Activated CD4-positive, alpha-beta T cell treated with anti-CD3 and anti-CD28 coated beads, Interleukin-2, amount 50 U/mL, for 16 hours (primary cell): ENCODE measurements at places on chromosomes 3 and 15.

GRCh38 chr3:170502297-170502696 lies 83.6 kb downstream of the SLC7A14 start:
- no peak for DNase-seq

- peak; percentile 78 for DNase-seq
Observed at GRCh38 chr15:70488002-70488605, 275.3 kb downstream of the UACA start.

DNA sequence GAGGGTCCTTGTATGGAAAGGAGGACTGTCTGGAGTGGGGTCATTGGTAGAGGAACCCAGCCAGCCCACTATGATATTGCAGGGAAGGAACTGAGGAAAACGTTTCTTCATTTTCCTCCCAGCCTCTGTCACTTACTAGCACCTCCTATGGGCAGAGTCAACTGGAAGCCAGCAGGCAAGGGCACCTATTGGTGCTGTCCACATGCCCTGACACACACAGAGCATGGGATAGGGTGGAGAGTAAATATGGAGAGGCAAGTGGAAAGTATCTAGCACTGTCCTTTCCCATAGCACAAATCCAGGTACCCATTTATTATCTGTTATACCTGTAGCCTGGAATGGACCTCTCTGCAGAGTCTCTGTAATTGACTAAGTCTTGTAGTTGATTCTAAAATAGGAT lies 285.6 kb downstream of the WDR72 start:
- DNase-seq, result no peak

- DNase-seq, result no peak
Observed at GRCh38 chr3:184177331-184177731, 2.7 kb downstream of the AP2M1 start.

GRCh38 chr15:66986951-66987350 lies 78.5 kb upstream of the SMAD3 start:
- DNase-seq, result no peak

DNA sequence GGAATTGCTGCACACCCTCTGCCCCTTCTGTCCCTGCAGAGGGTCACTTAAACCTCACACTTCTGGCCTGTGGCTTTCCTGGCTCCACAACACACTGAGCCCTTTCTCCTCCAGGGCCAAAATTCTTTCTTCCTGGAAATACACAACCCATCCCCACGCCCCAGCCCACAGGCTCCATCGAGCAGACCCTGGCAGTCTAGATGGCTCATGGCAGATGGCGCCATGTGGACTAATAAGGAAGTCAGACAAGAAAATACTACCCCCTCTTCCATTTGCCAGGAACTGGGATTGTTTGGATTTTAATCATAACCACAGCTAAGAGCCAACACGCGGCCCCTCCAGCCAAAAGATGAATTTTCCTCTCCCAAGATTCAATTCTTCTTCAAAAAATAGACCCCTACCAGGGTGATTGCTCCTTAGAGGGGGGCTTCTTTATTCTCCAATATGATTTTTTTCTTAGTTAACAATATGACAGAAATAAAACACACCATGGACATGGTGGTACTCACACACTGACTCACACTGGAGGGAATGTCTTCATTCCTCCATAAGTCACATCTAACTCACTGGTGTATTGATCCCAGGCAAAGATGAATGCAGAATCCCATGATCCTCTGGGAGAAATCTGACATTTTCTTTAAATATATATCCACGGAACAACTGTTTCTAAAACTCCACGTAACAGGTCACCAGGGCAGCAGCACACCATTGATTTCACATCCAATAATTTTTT lies 111.5 kb downstream of the NTRK3 start:
- no peak for DNase-seq

GRCh38 chr3:126758882-126759281 lies 54.8 kb downstream of the CHCHD6 start:
- no peak for DNase-seq

DNA sequence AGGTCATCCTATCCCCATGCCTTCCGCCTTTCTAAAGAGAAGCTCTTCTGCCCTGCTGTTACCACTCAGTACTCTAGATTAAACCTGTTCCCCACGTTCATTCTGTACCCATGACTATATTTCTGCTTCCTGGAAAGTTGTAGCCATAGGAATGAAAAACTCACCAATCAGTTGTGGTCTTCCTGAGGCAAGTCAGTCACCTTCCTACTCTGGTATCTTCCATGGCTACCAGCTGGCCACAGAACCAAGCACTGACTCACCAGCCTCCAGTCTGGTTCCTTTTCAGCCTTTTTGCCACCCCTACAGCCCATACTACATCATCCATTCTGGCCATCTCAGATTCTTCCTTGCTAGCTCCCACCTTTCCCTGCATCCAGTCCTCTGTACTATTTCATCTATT lies 46.4 kb downstream of the TMEM44 start:
- peak; percentile 11 for DNase-seq

DNA sequence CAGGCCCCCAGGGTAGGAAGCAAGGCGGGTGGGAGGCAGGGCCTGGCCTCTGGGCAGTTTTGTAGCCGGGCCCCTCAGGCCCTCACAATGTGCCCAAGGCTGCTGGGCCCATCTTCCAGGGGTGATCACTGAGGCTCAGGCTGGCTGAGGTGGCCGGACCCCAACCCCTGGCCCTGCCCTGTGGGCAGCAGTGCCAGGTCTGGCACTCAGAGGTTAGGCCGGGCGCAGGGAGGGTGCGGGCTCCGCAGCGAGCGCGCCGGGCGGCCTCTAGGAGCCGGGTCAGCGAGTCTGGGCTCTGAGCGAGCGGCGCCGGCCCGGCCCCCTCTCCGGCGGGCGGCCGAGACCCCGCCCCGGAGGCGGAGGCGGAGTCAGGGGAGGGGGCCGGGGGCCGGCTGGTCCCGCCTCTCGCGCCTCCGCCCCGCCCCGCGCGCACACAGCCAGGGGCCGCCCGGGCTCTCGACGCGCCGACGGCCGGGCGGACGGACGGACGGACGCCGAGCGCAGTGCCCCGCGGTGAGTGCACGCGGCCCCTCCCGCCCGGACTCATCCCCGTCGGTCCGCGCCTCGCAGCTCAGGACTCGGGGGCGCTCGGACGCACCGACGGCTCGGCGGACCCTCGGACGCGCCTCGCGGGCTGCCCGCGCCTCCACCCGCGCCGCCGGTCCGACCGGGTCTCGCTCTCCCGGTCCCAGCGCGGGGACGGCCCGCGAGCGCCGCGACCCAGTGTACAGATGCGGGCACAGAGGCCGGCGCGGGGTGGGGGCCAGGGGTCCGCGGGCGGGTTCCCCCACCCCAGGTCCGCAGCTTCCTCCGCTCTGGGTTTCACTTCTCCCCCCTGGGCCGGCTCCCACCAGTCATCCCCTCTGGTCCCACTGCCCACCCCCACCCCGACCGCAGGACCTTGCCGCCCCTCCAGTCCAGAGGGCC lies at the start of gene FBLN2:
Gene FBLN2, plus strand, starts transcription at position 430 of the 927 bp plus-strand sequence. CDS start 21,231 bp downstream, outside the sequence.
- no peak for DNase-seq

GRCh38 chr3:129353589-129353941 lies 74.9 kb downstream of the EFCAB12 start:
- DNase-seq, result no peak

DNA sequence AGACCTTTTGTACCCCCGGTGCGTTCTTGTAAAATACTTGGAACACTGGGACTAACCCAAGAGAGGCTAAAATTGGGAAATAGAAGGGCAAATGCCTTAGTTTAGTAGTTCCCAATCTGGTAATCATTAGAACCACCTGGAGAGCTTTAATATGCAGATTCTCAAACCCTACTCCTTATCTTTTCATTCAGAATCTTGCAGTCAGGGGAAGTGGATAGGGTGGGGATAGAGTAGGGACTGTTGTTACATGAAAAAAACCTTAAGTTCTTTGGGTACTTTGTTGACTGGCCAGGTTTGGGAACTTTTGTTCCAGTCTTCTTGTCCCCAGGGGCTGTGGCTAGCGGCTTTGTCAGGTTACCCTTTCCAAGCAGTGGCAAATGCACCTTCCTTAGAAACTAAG lies 15.9 kb downstream of the MAPKBP1 start:
- no peak for DNase-seq

- DNase-seq, result no peak
Observed at GRCh38 chr3:100993309-100993708, at the start of gene ABI3BP. Gene ABI3BP (minus strand): TSS chr3:100993421. CDS start chr3:100993384, 37 bp downstream.

DNA sequence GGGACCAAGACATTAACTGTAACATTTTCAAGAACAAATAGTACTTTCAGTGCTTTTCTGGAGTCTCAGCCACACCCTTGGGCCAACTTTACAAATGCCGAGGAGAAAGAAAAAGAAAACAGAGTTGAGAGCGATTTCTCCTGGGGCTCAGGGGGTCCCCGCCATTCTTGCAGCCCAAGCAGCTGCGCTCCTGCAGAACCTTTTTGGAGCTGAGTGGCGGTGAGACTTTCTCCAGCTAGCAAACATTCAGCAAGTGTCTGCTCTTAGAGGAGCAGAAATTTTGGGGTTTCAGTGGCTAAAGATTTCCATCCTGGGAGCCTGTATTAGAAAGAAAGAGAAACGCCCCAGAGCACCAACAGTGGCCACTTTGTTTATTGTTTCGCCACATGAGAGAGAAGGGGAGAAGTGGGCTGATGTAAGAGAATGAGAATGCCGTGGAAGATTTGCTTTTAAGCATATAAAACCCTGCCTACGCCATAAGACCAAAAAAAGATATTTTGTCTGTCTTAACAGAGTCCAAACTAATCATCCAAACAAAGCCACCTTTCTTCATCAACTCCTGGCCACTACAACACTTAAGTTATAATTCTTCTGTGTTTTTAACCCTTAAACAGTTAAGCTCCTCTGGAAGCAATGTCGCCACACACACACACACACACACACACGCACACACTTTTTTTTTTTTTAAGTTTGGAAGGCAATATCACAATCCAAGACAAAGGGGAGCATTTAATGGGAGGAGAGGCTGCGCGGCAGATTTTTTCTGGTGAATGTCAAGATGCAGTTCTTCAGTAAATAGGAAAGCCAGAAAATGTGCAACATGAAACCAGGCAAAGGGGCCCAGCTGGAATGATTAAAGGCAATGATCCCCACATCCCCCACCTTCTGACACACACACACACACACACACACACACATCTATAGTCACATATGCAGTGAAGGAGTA lies 19.2 kb downstream of the EID1 start:
- DNase-seq, result no peak

GRCh38 chr3:54536450-54536849 lies 391.4 kb downstream of the LRTM1 start:
- DNase-seq, result no peak

- DNase-seq, result peak; percentile 24
Observed at GRCh38 chr15:89140595-89140994, 52.3 kb downstream of the ABHD2 start.

GRCh38 chr15:72339777-72340177 lies 19.8 kb upstream of the CELF6 start:
- DNase-seq, result no peak

- DNase-seq, result no peak
Observed at GRCh38 chr3:50648313-50648712, 26.4 kb upstream of the DOCK3 start.

- DNase-seq, result no peak
Observed at GRCh38 chr3:131597816-131598215, 95.0 kb upstream of the MRPL3 start.

GRCh38 chr3:94098452-94098851 lies 35.6 kb downstream of the NSUN3 start:
- DNase-seq, result no peak

- DNase-seq, result no peak
Observed at GRCh38 chr3:74614107-74614967, at the start of gene CNTN3. Gene CNTN3 (minus strand): TSS chr3:74614659. CDS start chr3:74521112, 93,547 bp downstream.

DNA sequence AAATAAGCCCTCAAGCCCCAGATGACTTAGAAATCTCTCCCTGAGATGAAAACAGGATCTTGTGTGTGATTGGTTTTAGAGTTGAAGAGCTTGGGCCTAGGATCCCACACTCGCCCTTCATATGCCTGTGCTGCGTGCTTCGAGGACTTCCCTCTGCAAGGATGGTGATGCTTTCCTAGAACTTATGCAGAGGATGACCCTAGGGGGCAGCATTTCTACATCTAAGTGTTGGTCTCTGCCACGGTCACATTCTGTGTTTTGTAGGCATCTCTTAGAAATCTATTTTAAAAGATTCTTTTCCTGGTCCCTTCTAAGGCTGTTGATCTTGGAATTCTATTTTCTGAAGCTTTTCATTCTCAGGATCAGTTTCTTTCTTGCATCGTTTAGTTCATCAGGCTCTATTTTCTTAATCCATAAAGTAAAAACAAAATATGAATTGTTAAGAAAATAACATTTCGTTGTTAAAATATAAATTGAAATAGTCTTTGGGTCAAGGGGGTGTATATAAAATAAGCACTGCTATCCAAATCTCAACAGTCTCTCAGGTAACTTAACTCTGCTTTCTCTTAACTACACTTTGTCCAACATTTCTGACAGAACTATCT lies 45.7 kb downstream of the WDR76 start:
- peak; percentile 25 for DNase-seq

- DNase-seq, result no peak
Observed at GRCh38 chr3:55607844-55608243, 120.7 kb upstream of the WNT5A start.

DNA sequence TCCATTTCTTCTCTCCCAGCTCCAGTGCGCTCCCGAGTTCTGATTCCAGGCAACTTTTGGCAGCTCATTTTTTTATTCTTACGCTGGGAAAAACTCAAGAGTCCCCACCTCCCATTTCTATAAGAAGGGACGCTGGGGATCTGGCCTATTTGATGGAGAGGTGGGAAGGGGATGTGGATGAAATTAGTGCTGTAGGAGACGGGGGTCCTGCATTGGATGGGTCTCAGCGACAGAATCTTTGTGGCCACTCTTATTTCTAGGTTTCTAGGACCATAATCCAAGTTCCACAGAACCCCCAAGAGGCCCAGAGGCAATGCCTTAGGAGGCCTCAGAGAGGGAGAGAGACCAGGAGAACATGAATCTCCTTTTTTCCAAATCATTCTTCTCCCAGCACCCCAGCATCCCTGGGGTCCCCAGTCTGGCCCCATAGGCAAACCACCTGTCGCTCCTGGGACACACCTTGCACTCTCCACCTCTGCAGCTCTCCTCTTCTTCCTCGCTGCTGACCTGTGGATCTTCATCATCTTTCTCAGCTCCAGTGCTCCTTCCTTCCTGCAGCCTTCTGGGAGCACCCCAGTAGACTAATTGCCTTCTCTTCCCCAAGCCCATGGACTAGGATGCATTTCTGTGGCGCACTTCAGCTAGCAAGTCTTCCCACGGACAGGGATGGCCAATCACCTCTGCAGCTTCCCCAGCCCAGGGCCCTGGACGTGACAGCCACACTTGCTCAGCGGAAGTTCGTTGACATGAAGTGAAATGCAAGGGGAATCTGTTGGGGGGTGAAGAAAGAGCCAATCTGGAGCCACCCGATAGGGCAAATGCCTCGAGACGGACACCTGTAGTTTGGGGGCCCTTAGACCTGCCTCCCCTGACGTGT lies 100.1 kb upstream of the ALDH1A3 start:
- no peak for DNase-seq

- no peak for DNase-seq
Observed at GRCh38 chr3:9715136-9715535, 11.5 kb downstream of the CPNE9 start.
